ENCODE measurements at places on chromosomes 7 and 10.
A peak's percentile ranks its signal among the peaks of the same experiment; 100 is the strongest.

DNA sequence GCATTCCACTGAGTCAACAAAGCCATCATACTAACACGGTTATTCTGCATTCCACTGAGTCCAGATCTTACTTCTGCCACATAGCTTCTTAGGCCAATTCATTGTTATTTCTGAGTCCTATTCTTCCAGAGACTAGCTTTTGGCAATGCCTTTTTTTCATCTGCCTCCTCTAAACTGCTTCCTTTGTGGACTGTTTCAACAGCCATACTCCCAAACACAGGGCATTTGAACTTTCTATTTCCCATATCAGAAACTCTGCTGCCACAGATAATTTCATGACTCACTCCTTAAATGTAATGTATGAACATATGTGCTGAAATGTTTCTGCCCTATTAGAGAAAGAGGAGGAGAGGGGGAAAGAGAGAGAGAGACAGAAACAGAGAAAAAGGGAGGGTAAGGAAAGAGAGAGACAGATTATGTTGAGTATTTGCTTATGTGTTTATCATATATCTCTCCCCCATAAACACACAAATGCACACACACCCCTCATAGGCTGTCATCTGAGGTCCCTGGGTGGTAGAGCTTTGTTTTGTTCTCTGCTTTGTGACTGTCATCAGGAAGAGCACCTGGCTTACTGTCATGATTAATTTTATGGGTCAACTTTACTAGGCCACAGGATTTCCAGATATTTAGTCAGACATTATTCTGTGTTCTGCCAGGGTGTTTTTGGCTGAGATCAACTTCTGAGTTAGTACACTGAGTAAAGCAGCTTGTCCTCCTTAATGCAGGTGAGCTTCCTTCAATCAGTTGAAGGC is 308.0 kb upstream of the KCND2 start:
- DNase-seq = no peak

DNA sequence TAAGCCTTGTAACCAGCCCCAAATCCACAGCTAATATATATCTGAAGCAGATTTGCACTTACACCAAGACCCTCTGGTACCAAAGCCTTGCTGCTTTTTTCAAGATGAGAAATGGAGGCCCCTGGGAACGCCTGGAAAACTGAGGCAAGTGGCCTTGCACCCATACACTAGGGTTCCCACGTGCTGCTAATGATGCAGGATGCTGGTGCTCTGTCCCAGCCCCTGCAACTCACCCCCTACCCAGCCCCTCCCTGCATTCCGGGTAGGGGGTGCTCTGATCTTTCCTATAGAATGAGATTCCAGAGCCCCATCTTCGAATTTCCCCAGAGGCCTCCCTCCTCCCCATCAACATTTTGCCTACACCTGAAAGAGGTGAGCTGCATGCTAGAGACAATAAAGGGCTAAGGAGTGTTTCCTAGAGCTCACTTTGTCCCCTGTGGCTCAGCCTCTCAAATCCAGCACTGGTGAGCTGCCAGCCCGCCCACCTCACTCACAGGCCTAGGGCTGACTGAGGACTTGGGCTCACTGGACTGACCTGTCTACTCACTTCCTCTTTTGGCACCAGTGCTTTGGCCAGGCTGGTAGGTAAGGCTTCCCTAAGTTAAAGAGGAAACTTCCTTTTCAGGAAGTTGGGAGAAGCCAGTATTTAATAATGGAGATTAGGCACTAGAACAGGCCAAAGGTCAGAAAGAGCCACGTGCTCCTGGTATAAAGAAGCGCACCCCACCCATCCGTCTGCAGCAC is 9.8 kb downstream of the RBP4 start:
- DNase-seq = no peak

- DNase-seq = peak; percentile 15
Measured at GRCh38 chr10:87095236-87095945, 385 bp downstream of the SHLD2 start.

DNA sequence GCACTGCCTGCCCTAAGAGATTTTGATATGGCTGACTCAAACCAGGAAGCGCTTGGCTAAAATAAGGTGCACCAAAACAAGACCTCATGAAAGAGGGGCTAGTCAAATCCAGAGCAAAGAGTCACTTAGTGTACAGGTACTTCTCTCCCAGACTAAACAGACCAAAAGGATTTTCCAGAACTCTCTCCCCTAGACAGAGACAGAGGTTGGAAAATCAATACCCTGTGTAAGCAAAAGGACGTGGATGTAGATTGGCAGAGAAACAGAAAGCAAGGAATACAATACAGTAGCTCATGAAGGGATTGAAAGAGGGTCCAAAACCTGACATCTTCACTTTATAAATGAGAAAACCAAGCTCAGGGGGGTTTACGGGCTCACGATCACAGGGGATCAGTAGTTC is 83.0 kb upstream of the LRRTM3 start:
- no peak for DNase-seq

GRCh38 chr7:95517870-95518269 is 32.1 kb downstream of the ASB4 start:
- DNase-seq = no peak

DNA sequence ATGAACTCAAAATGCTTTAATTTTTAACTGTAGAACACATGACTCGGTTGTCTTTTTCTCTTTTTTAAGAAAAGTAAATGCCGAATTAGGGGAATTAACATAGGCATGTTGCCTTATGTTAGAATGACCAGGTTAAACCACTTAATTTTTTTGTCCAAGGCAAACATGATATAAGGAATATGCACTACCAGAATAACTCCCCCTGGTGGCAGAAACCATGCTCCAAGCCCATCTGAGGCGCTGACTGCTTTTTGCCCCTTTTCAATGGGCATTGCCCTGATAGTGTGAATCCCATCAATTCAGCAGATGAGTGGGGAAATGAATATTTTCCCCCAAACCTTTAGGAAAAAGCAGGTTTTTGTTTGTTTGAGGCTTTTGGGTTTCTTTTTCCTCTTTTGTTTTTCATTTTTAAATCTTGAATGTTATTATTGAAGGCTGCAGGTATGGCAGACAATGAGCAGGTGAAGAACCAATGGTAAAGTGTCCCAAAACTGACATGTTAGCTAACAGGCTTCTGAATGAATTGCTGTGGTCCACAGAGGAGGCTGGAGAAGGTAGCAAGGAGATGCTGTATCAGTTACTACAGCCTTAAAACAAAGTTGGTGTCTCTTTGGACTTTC is 284.3 kb downstream of the SORCS3 start:
- no peak for DNase-seq

GRCh38 chr7:100693312-100694097 is 545 bp downstream of the GIGYF1 start:
- DNase-seq = no peak

DNA sequence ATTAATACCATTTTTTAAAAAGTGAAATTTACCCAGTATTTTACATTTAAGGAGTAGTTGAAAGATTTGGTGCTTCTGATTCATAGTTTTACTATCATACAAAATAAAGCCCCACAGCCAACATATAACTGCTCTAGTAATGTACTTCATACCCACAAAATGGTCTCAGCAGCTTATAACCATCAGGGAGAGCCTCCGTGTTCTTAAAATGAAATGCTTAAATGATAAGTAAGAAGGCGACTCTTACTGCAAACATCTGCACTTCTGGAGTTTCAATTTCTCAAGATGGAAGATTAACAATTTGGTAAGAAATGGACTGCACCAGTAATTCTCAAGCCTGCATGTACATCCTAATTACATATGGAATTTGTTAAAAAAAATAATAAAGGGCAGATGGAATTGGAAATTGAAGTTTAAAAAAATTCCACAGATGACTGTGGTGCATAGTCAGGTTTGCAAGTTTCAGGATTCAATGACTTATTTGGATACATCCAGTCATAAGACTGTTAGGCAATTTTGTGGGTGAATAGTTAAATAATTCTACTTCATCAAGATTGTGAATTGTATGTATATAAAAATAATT is 461.0 kb downstream of the KIF20B start:
- no peak for DNase-seq

DNA sequence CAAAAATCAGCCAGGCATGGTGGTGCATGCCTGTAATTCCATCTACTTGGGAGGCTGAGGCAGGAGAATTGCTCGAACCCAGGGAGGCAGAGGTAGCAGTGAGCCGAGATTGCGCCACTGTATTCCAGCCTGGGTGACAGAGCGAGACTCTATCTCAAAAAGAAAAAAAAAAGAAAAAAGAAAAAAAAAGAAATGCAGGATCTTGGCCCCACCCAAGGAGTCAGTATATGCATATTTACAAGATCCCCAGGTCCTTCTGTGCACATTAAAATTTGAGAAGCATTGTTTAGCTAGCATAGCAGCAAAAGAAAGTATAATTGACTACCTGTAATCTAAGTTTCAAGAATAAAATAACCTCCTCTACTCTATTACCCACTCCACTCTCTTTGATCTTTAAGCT is 15.8 kb downstream of the PIK3AP1 start:
- no peak for DNase-seq

- no peak for DNase-seq
Measured at GRCh38 chr7:46663025-46663424, 742.0 kb upstream of the IGFBP3 start.

GRCh38 chr7:48380921-48381320 is 209.7 kb downstream of the ABCA13 start:
- DNase-seq = no peak

DNA sequence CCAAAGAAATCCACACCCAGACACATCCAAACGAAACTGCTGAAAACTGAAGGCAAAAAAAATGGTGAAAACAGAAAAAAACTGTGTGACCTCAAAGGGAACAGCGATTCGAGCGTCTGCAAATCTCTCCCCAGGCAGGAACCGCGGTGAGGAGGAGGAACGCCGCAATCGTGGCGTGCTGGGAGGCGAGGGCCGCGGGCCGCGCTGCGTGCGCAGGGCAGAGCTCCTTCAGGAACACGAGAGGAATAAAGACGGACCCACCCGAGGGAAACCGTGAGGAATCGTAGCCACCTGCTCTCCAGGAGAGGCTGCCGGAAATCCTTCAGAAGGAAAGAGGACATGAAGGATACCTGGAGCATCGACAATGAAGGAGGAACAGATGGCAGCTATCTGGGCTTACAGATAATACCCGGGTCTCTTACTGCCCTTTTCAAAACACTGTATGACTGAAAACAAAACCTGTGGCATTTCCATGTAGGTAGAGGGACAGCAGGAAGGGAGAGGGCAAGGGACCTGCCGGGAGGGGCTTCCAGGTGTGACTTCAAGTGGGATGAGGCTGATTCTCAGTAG is 266.0 kb downstream of the MAD1L1 start:
- DNase-seq = no peak

- no peak for DNase-seq
Measured at GRCh38 chr7:45443263-45443662, 130.9 kb upstream of the ADCY1 start.

DNA sequence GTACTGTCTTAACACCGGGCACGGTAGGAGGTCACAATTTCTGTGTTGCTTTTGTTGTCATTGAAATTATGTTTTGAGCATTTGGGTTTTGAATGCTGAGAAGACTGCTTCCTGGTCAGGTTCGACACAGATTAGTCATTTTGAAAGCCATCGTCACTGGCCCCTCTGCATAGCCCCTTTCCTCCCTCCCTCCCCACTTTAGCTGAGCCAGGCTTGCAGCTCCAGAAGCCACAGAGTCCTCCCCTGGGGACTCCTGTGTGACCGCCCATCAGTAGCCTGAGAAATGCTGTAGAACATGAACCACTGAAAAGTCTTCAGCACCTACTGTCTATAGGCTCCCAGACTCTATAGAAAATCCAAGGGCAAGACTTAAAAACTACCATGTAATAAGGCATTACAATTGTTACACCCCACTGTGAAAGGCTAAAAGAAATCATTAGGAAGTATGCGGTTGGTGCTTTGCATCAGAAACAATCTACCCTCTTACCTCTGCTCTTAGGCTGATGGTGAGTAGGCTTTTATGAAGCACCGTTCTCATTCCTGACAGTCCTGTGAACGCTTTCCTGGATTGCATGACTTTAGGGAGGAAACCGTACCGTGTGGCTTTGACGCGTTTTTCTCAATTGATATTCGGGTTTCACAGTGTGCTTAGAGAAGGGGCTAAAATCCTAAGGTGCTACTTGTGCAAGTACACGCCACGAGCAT is 24.8 kb downstream of the JCAD start:
- no peak for DNase-seq

- no peak for DNase-seq
Measured at GRCh38 chr7:41438705-41439514, 264.0 kb downstream of the INHBA start.

Measured in COLO829 (cell line).